ENCODE measurements at places on chromosomes 7 and 10.

GRCh38 chr10:57864765-57865680 is 402.7 kb downstream of the IPMK start:
- no peak for DNase-seq

GRCh38 chr7:4739528-4739992 is 35.9 kb upstream of the AP5Z1 start:
- peak; percentile 19 for DNase-seq

DNA sequence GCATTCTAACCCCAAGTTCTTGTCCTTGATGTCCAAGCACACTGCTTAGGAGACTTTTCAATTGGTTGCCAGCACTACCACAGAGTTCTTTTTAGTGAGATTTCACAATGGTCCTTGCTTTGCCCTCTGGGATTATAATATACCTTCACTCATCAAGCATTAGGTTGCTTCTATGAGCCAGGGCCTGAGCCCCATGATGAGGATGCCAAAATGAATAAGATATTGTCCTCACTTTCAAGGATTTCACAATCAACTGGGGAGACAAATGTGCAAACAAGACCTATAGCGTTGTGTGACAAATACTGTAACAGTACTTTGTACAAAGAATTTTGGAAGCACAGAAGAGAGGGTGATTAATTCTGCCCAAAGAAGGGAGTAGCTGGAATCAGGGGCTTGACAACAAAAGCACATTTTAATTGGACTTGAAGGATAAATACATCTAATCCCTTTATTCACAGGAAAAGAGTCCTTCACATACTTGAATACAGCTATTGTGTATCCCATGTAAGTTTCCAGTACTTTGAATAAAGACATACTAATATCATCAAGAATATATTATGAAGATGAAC is 263.6 kb upstream of the LRRN3 start:
- no peak for DNase-seq

- DNase-seq, result no peak
Measured at GRCh38 chr10:50620899-50621298, 2.9 kb downstream of the SGMS1 start.

- DNase-seq, result no peak
Measured at GRCh38 chr7:69840248-69840647, 242.0 kb downstream of the AUTS2 start.

GRCh38 chr10:127947211-127947610 is 40.3 kb downstream of the PTPRE start:
- DNase-seq, result no peak

- DNase-seq, result no peak
Measured at GRCh38 chr10:33382216-33382600, 47.7 kb upstream of the NRP1 start.

DNA sequence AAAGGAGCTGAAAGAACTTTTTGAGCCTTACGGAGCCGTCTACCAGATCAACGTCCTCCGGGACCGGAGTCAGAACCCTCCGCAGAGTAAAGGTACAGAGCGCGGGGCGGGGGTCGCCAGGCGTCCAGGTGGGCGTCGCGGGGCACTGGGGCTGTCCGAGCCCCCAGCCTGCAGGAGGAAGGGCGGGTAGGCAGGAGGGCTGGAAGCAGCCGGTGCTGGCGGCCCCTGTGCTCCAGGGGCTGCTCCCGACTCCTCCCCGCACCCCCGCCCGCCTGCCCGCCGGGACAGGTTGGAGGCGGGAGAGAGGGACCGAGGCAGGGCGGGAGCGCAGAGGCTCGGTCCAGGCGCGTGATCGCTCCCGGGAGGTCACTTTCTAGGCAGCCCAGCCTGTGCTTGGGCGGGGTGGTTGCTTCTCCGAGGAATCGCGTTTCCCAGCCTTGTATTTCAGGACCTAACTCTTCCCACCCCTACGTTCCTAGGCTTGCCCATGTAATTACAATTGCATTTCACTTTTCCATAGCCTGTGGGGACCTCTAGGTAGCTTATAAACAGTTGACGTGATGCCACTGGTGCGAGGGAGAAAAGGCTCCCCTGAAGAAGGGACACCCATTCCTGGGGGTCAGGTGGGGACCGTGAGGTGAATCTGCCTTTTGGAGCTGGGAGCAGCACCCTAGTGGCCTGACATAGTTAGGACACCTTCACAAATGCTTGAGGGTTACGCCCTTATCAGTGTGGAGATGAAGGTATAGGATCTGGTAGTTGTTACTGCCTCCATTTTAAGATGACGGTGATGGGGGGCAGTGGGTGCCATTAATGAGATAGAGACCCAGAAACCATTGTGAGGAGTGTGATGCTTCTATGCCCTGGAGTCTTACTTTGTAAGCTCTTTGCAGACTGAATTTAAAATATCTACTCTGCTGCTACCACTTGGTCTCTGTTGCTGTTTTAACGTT is 148.2 kb downstream of the CELF2 start:
- peak; percentile 77 for DNase-seq

DNA sequence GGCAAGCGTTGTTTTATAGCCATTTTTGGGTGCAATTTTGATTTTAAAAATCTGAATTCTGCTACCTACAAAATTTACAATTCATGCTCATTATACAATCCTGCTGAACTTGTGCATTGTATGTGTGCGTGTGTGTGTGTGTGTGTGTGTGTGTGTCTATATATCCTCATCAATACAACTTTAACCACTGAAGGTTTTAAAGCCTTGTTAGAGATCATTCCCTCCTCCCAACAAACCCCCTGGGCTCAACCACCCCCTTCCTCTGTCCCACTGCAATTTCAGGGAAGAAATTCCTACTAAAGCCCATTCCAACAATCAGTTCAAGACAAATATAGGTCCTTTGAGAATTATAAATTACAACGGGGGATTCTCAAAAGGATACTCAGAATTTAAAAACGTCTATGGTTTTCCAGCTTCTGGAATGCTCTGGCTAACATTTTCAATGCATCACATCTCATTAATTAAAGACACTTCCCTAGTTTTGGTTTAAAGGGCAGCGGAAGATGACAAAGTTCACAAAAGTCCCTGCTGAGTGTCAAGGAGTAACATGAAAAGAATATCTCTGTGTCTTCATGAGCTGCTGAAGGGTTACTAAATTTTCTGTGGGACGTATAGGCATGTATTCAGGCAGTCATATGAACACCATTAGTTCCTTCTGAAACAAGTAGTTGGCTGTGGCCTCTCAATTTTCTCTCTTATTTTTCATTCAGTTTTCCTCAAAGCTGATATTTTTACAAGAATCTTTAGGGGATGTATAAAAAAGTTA is 889 bp upstream of the SEMA3A start:
- DNase-seq, result no peak

GRCh38 chr10:1610986-1611770 is 126.1 kb downstream of the ADARB2 start:
- no peak for DNase-seq

DNA sequence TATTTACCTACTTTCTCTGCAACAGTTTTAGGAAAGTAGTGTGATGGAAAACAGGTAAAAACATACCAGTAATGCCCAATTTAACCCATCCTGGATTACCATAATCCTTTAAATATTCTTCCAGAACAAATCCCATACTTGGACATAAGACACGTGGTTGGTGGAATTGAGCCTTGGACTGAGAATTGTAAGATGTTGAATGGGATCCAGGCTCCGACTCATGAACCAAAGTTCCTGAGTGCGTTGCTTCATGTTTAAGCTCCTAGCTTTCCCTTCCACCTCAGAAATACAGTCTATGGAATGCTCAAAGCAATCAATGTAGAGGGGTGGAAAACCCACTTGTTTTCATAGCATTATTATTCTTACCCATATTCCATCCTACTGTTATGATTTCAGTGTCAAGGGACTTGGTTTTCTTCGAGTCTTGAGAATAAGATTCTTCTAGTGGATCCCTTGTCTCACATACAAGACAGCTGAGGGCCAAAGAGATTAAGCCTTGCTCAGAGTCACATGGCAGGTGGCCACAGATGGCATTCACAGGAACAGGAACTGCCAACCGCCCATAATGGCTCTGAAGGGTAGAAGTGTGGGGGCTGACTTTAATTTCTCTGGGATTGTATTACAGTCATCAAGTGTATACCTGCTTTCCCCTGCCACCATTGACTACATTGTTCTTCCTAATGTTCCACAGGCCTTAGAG is 171.2 kb downstream of the GFRA1 start:
- no peak for DNase-seq

Measured in activated T-cell treated with anti-CD3 and anti-CD28 coated beads, Interleukin-2, amount 50 U/mL, for 72 hours (primary cell).